Urinary bladder (tissue), 4 donors: ENCODE measurements at places on chromosomes 6 and 20. TPM values are rescaled to one million over a fixed set of nuclear protein-coding genes. Genes with fewer than 3 reads are reported as not detected.

OSTM1 gene
- total RNA-seq, result 37.0 TPM

MLIP gene
- total RNA-seq, result 4.4 TPM

PXT1 gene
- not detected for total RNA-seq

IYD gene
- total RNA-seq, result 0.69 TPM

NKX2-4 gene
- not detected for total RNA-seq

GRCh38 chr20:43936104-43936770 lies 21.6 kb downstream of the TOX2 start:
- no peak for DNase-seq

DNA sequence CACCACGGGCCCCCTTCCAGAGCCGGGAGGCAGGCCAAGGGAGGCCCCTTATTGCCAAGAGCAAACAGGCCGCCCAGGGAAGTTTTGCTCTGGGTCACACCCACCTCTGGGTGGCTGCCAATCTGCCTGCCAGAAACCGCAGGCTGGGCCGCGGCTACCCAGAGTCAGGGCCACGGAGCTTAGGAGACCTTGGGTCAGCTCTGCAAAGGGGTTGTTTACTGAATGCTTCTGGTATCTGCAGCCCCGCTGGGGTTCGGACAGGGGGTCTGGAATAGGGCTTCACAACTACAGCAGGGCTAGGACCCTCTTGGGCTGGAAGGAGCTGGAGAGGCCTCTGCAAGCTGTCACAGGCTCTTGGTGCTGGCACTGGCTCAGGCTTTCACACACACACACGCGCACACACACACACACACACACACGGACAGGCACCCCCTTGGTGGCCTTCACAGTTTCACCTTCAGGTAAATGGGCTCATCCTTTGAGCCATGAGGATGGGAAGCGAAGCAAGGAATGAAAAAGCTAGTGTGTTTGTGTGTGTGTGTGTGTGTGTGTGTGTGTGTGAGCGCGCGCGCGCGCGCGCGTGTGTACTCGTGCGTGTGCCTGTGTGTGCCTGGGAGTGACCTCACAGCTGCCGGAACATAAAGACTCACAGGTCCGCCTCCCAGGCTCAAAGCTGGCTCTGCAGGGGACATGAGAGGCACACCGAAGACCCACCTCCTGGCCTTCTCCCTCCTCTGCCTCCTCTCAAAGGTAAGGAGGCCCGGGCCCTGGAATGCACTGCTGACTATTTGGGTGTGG lies at the start of gene CCN5:
Gene CCN5, plus strand, starts transcription at position 669 of the 798 bp plus-strand sequence. Its CDS starts 22 bp downstream, at position 691.
- no peak for DNase-seq

DNA sequence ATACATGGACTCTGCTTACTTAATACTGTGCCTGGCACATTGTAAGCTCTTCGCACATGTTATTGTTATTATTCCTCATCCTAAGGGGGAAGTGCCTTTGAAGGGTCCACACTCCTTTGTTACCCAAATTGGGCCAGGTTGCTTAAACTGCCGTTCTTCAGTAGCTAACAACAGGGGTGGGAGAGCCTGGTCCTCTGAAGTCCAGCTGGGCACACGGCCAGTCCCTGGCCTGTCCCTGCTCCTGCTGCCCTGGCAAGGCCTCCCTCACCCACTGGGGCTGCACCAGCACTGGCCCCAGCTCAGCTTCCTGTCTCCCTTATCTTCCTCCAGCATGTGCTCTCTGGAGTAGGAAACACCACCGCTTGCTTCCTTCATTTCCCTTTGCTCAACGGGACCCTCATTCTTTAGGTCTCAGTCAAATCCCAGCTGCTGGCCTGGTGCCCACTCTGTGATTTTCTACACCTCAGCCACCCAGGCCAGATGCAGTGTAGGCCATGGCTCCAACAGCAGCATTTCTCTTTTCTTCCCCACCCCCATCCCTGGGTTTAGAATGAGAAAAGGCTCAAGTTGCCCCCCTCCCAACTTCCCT lies 5.5 kb upstream of the PROCR start:
- DNase-seq, result no peak

GRCh38 chr20:3045042-3045815 lies 623 bp upstream of the MRPS26 start:
- no peak for DNase-seq

- no peak for DNase-seq
Observed at GRCh38 chr6:96576221-96576620, 13.3 kb downstream of the FHL5 start.

DNA sequence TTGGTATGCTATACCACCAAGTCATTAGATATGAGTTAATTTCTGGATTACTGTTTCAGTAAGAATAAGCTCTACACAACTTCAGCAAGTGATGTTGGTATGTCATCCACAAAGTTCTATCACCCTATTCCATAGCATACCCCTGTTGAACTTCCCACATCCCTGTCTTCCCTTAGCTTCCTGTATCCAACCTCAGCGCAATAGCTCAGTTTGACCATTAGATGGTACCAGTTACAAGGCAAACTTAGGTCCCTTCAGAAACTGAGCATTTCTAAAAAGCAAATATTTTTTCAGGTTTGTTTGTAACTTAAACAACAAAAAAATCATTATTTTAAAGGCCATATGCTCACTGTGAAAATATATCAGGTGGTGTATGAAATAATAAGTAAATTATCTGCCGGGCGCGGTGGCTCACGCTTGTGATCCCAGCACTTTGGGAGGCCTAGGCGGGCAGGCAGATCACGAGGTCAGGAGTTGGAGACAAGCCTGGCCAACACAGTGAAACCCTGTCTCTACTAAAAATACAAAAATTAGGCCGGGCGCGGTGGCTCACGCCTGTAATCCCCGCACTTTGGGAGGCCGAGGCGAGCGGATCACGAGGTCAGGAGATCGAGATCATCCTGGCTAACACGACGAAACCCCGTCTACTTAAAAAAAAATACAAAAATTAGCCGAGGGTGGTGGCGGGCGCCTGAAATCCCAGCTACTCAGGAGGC lies 8.8 kb upstream of the MOG start:
- no peak for DNase-seq

DNA sequence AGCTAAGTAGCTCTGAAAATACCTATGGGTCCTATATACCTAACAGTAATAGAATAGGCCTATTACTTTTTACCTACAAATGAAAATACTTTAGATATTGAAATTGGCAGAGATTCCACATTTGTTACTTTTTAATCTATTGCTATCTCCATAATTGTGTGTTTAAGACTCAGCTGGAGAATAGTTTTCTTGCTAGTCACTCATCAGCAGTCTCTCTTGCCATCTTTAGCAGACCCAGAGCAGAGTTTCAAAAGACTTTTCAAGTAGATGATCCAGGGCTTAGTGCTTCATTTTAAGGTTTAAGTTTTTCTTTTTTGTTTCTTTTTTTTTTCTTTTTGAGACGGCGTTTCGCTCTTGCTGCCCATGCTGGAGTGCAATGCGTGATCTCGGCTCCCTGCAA lies 12.9 kb downstream of the ANKS1A start:
- no peak for DNase-seq
